ENCODE measurements at places on chromosomes 3 and 15.

DNA sequence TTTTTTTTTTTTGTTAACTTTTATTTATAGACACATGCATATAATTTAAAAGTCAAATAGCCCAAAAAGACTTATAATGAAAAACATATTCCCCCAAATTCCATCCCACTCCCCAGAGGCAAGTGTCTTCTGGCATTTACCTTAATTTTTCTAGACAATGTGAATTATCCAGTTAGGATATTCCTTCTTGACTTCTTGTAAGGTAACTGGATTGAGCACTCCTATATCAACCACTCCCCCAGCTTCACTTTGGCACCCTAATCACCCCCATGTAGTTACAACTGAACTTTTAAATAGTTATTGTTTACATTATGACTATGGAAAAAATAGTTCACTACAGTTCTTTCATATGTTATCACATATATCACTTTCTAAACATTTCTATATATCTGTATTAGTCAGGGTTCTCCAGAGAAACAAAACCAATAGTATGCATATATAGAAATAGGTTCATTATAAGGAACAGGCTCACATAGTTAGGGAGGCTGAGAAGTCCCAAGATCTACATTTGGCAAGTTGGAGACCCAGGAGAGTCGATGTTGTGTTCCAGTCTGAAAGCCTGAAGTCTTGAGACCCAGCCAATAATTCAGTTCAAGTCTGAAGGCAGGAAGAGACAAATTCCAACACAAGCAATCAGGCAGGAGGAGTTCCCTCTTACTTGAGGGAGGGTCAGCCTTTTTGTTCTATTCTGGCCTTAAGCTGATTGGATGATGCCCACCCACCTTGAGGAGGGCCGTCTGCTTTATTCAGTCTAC is 175.8 kb downstream of the THSD4 start:
- no peak for DNase-seq

DNA sequence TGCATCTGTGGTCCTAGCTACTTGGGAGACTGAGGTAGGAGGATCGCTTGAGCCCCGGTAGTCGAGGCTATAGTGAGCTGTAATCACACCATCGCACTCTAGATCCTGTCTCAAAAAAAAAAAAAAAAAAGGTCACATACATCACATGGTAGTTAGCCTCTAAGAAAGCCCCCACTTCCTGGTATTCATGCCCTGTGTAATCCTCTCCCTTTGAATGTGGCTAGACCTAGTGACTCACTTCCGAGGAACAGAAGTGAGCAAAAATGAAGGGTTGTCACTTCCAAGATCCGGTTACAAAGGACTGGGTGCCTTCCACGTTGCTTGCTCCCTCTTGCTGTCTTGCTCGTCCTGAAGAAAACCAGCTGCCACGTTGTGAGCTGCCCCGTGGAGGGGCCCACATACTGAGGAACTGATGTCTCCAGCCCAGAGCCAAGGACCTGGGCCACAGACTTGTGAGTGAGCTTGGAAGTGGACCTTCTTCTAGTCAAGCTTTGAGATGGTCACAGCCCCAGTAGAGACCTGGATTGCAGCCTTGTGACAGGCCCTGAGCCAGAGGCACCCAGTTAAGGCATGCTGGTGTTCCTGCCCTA is 12.6 kb upstream of the LCTL start:
- no peak for DNase-seq

- no peak for DNase-seq
Observed at GRCh38 chr3:128274837-128275236, 121.6 kb downstream of the EEFSEC start.

DNA sequence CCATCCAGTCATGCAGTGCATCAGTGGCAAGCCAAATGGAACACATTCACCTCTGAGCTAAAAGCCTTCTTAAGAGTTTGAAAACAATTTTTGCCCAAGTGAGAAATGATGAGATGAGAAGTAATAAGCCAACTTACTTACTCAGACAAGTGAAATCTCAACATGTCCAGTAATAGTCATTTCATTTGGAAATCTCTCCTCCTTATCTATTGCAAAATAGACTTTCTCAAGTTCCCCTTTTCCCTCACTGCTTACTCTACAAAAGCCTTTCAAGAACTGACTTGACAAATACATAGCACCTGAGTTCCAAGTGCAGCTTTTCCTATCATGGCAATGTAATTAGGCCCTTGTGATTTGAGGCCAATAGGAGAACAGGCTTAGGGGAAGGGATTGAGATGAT is 282.3 kb downstream of the SLC9A9 start:
- no peak for DNase-seq
